ENCODE measurements at places on chromosomes 2 and 18. TPM values are rescaled to one million over a fixed set of nuclear protein-coding genes. Genes with fewer than 3 reads are reported as not detected.

Gene ACVR2A
- total RNA-seq, result 13.4 TPM

Gene UGT1A10
- not detected for total RNA-seq

Gene IL1A
- total RNA-seq, result not detected

GRCh38 chr18:45286431-45286830, 328.8 kb upstream of the SLC14A2 start:
- DNase-seq, result no peak

- DNase-seq, result no peak
Observed at GRCh38 chr2:161138429-161138828, 21.8 kb upstream of the TANK start.

- no peak for DNase-seq
Observed at GRCh38 chr2:234979204-234980167, 27.7 kb downstream of the SH3BP4 start.

DNA sequence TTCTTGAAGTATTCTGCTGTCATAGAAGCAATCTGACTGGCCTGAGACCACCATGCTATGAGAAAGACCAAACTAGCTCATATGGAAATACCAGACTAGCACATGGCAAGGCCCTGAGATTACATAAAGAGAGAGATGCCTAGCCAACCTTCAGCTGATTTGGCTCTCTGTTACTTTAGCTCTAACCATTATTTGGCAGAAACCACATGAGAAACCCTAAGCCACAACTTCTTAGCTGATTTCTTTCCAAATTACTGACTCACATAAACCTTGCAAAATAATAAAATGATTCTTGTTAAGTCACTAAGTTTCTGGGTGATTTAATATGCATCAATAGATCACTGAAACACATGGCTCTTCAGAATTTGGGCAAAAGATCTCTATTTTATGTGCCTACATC, 295.0 kb upstream of the ZNF521 start:
- peak; percentile 59 for DNase-seq

GRCh38 chr2:149715005-149715592, 127.5 kb upstream of the MMADHC start:
- peak; percentile 90 for DNase-seq

DNA sequence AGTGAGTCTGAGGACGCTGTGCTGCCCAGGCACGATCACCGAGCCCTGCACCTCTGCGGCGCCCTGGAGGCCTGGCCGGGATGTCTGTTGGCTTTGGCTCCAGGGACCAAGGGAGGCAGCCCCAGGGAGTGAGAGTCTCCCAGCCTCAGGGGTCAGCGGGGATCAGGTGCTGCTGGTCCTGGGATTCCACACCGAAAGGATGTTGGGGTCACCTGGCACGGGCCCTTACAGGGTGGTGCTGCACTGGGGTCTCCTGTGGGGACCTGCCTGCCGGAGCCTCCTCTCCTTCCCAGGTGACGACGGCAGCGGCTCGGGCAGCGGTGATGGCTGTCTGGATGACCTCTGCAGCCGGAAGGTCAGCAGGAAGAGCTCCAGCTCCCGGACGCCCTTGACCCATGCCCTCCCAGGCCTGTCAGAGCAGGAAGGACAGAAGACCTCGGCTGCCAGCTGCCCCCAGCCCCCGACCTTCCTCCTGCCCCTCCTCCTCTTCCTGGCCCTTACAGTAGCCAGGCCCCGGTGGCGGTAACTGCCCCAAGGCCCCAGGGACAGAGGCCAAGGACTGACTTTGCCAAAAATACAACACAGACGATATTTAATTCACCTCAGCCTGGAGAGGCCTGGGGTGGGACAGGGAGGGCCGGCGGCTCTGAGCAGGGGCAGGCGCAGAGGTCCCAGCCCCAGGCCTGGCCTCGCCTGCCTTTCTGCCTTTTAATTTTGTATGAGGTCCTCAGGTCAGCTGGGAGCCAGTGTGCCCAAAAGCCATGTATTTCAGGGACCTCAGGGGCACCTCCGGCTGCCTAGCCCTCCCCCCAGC, 30.5 kb downstream of the GPC1 start:
- no peak for DNase-seq

Data from myocyte (in vitro differentiated cells).